ENCODE measurements at places on chromosomes 7 and 10. TPM values are rescaled to one million over a fixed set of nuclear protein-coding genes. Genes with fewer than 3 reads are reported as not detected.

IPMK gene
- 2.6 TPM for total RNA-seq

CAMK1D gene
- total RNA-seq = 2.3 TPM

LRRN3 gene
- total RNA-seq = 0.47 TPM

RNF148 gene
- 0.45 TPM for total RNA-seq

SLC39A12 gene
- not detected for total RNA-seq

RASA4B gene
- 2.0 TPM for total RNA-seq

MNX1 gene
- not detected for total RNA-seq

OGDH gene
- total RNA-seq = 51.0 TPM

GLI3 gene
- total RNA-seq = 2.2 TPM

GPR15LG gene
- not detected for total RNA-seq

FGF8 gene
- total RNA-seq = not detected

GRID1 gene
- total RNA-seq = under 0.01 TPM

LRRC18 gene
- total RNA-seq = not detected

IL6 gene
- 32.2 TPM for total RNA-seq

PNLIPRP1 gene
- total RNA-seq = not detected

AKR1C1 gene
- total RNA-seq = 139 TPM

CNNM1 gene
- total RNA-seq = under 0.01 TPM

TAS2R4 gene
- total RNA-seq = 0.70 TPM

HECW1 gene
- total RNA-seq = not detected

DNA2 gene
- 4.4 TPM for total RNA-seq

INSYN2A gene
- 0.15 TPM for total RNA-seq

GALNT11 gene
- total RNA-seq = 29.0 TPM

EPDR1 gene
- 76.3 TPM for total RNA-seq

AKR1B15 gene
- total RNA-seq = not detected

PLA2G12B gene
- total RNA-seq = not detected

MARVELD1 gene
- 15.4 TPM for total RNA-seq

AGAP9 gene
- 1.4 TPM for total RNA-seq

CUZD1 gene
- 0.30 TPM for total RNA-seq

PLXNA4 gene
- total RNA-seq = 23.5 TPM

ATOH7 gene
- not detected for total RNA-seq

OPALIN gene
- total RNA-seq = not detected

ZKSCAN1 gene
- total RNA-seq = 33.1 TPM

ARHGEF5 gene
- 1.2 TPM for total RNA-seq

PSMG3 gene
- total RNA-seq = 30.1 TPM

OR2A42 gene
- not detected for total RNA-seq

FRMD4A gene
- total RNA-seq = 20.0 TPM

WNT16 gene
- 1.6 TPM for total RNA-seq

MKI67 gene
- total RNA-seq = 1.6 TPM

CCDC3 gene
- total RNA-seq = 0.47 TPM

EBF3 gene
- 8.8 TPM for total RNA-seq

AGR3 gene
- total RNA-seq = not detected

REPIN1 gene
- 37.5 TPM for total RNA-seq

VIPR2 gene
- total RNA-seq = not detected

ZNF775 gene
- 5.3 TPM for total RNA-seq

OR9A2 gene
- total RNA-seq = 0.12 TPM

CALHM3 gene
- not detected for total RNA-seq
